Stimulated activated CD4-positive, alpha-beta T cell treated with anti-CD3 and anti-CD28 coated beads, Interleukin-15, amount 100 ng/mL, for 24 hours (primary cell): ENCODE measurements at places on chromosomes 12 and 14.

GRCh38 chr12:29155079-29155478, 6.0 kb downstream of the FAR2 start:
- no peak for DNase-seq

GRCh38 chr14:68851078-68851477, 58.2 kb upstream of the ZFP36L1 start:
- no peak for DNase-seq

DNA sequence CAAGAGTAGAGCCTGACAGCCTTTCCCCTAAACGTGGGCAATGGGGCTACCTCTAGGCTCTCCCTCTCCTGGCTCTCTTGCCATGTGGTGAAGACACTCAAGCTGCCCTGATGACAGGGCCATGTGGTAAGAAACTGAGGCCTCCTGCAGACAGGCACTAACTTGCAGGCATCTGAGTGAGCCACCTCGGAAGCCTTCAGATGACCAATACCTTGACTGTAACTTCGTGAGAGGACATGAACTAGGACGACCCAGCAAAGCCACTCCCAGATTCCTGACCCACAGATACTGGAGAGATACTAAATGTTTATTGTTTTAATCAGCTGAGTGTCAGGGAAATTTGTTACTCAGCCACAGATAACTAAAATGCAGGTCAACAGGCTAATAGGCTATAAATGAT, 96.4 kb downstream of the EFCAB11 start:
- DNase-seq, result no peak

DNA sequence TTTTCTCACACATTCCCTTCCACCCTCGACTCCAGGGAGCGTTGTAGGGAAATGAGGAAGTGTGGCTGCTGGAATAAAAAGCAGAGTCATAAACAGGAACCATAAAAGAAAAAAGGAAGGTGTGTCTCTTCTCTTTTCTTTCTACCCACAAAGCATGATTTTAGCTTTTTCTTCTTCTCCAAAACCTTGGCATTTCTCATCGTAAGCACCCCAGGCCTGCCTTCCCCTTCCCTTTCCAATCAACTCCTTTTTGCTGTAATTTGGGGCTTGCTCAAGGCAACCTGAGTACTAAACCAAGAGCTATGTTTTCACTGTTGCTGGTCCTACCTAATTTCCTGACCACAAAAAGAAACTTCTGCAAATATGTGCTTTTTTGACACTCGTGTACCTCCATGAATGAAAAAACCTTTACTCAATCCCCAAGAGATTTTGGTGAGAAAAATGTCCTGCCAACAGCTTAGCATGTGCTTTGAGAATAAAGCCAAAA, 9.2 kb downstream of the PLBD1 start:
- no peak for DNase-seq

DNA sequence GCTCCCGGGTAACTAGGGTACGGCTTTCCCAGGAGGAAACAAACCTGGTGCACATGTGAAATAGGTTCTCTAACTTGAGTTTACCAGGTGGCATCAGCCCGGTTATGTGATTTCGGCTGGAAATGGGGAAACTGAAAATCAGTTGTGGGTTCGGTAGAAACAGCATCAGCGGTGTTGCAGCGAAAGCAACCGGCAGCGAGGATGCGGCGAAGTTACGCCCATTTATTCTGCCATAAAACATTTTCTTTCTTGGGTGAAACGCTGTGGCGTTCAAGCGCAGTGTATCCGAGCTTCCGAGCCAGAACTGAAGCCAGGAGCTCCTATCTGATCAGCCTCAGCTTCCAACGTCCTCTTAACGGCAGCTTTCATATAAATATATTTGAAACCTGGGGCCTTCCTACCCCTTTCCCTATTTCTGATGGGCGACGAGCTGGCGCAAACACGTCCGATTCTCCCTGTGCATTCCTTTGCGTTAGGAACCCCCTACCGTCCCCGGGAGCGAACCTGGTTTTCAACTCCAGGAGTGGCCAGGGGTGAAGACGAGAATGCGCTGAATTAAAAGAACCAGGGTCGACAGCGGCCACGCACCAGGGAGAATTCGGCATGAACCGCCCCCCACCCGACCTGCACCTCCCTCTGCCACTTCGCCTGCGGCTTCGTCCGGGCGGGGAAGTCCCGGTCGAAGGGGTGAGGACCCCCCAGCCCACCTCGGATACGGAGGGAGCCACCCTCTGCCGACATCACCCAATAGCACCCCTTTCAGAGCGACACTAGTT, 1.6 kb downstream of the DPF3 start:
- DNase-seq, result peak; percentile 37

GRCh38 chr12:56995930-56996496, 10.3 kb downstream of the ZBTB39 start:
- no peak for DNase-seq

DNA sequence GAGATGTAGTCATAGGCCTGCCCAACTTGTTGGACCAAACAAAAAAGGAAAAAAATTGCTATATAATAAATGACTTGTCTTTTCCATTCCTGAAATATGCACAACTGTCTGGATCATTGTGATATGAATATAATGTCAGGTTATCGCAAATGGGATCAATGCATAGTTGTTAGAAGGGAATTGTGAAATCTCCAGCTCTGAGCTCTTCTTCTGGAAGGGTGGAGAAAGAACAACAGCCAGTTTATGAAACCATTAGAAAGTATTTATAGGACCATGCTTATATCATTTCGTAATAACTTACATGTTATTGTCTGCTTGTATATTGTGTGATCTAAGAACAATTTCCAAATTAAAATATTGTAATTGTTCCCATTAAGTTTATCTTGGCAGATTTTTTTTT, 35.7 kb upstream of the HIF1A start:
- no peak for DNase-seq

DNA sequence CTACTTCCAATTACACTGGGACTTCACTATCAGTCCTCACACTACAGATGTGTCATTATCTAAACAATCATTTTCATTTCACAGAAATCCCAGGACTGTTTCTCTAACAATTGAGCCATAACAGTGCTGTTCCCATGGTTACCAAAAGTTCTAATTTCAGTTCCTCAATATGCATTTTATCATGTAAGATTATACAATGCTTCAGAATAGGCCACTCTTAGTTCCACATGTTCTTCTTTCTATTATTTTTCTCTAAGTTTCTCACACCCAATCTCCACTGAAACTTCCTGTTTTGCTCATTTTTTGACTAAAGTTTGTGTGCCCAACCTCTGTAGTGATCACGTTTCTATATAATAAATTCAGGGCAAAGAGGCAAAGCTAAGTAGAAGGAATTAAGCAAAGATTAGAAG, 185.8 kb downstream of the DUSP6 start:
- DNase-seq, result no peak

DNA sequence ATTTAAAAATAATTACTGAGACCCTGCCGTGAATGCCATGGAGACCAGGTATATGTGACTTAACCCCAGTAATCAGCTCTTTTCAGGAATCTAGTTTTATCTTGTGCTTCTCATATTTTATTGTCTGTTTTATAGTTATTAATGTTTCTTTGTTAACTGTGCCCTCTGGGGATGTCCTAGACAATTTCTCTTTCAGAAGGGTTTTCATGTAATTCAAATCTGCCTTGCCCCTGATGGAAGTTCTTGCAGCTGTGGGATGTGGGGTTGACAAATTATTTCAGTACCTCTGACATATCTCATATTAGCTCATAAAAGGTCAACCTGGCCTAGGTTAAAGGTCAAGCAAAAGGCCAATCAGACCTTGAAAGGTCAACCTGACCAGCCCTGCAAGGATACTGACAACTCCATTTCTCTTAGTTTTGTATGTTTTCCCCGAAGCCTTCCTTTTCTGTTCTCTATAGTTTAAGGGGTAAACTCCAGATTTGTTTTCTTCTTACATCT, 182.3 kb downstream of the SLC41A2 start:
- DNase-seq, result no peak

DNA sequence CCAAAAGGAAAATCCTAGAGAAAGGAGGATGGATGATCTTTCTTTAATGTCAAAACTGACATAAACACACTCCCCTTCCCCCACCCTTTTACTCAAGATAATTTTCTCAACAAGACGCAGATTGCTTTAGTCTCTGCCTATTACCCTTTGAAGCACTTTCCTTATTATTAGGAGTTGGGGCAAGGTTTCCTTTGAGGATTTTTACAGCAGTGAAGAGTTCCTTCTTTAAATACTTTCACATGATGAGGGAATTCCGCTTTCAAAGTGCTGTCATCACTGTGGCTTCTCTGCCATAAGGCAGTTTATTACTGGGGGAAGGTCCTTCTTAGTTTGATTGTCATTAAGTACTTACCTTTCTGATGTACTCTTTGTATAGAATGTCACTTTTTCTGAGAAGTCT, 172.1 kb downstream of the MSRB3 start:
- no peak for DNase-seq

DNA sequence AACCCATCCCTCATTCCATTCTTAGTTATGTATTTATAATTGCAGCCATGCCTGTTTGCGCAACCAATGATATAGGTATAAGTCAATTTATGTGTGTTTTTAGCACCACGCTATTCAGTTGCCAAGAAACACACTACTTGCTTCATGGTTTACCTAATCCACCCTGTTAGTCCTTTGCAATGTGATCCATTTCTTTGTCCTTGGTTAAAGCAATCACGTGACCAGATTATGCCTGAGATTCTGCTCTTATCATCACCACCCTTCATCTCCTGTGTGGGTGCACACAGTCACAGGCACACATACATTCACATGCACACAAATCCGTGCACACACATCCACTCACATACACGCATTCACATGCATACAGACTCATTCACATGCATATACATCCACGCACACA, 52.3 kb upstream of the KCNA5 start:
- no peak for DNase-seq

- no peak for DNase-seq
Observed at GRCh38 chr12:46480316-46480715, 107.7 kb upstream of the SLC38A2 start.

GRCh38 chr12:31002361-31002725, 71.3 kb upstream of the DDX11 start:
- DNase-seq, result no peak

- peak; percentile 60 for DNase-seq
Observed at GRCh38 chr14:102363182-102363943, 622 bp downstream of the TECPR2 start.

GRCh38 chr14:96403409-96403808, 11.5 kb downstream of the AK7 start:
- DNase-seq, result no peak

DNA sequence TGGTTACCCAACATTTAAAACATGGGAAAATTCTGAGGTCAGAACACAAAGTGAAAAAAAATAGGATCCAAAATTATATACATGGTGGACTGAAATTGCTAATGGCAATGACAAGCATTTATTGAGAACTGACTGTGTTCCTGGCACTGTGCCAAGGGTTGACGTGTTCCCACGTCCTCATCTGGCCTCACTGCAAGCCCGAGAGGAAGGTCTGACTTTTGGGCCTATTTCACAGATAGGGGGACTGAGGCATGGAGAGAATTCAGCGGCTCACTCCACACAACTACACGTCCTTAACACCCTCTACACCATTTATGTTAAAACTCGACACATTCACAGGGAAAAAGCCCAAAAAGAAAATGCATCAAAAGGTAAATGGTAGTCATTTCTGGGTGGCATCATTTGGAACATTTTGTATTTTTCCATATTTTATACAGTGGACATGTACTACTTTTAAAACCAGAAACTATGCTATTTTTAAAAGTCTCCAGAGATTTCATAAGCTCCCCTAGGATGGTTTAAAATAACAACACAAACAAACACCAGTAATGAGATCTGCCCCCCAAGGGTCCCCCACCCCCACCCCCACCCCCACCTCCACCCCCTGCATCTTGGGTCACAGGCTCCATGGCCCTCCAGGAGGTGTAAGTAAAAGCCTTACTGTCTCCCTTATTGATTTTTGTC, 27.7 kb downstream of the CLMN start:
- peak; percentile 42 for DNase-seq

- no peak for DNase-seq
Observed at GRCh38 chr14:65581378-65581777, 168.8 kb downstream of the FUT8 start.
